ENCODE measurements at places on chromosomes 13 and 19.

DNA sequence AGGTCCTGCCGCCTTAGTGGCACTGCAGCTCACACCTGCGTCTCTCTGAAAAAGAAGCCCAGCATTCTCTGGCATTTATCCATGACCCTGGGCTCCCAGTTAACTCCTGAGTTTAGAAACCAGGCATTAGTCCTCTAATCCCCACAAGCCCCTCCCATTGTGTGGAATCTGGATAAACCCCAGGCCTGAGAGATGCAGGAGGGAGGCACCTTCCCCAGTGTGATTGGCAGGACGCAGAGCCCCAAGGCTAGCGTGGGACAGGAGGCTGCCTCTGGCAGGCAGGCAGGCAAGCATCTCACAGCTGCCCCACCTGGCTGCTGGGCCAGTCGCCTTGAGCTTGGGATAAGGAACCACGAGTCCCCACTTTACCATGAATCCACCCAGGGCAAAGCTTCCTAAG lies 11.0 kb upstream of the SERPINE3 start:
- DNase-seq, result no peak

- no peak for DNase-seq
Observed at GRCh38 chr13:99178636-99179035, 22.0 kb upstream of the UBAC2 start.

DNA sequence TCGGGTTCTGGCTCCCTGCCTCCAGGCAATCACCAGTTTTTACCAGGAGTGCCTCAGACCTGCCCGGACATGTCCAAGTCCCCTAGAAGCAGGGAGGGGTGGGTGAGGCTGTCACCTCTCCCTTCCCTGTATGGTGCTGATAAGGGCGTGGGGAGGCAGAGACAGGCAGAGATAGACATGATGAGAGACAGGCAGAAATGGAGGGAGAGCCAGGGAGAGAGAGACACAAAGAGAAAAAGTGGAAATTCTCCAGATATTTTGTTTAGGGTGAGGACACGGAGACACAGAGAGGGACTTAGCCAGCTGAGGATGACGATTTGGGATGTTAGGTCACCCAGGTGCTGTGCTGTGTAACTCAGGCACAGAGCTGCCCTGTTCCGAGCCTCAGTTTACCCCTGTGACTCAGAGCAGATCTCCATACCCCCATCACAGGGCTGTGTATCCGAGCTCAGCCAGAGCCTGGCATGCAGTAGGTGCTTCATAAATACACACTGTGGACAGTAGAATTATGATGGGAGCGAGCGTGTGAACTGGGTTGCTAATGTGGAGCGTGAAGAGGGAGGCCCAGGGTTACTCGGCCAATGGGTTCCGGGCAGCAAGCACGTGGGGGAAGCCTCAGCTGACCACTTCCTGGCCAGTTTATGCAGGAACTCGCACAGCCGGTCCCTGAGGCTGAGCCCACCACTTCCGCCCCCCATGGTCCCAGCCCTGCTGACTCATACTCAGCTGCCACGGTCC lies 11.9 kb upstream of the GDF15 start:
- peak; percentile 96 for DNase-seq

DNA sequence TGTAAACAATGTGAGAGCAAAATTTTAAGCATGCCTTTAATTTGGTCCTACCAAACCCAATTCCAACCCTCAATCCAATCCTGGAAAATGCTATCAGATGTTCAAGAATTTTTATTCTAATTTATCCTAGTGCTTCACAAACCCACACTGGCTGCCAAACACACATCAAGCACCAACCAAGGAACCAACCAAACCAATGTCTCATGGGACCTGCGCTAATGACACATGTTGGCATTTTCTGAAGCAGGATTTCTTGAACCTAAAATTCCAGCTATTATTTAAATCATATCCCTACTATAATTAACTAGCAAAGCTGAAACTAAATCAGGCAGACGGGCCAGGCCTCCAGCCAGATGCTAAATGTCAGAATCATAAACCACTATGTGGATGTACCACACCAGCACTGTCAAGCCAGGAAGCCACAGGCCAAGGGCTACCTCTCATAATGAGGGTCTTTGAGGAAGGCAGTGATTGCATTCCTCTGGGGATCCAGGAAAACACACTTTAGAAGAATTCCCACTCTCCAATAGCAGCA lies 5.8 kb downstream of the LATS2 start:
- DNase-seq, result no peak

DNA sequence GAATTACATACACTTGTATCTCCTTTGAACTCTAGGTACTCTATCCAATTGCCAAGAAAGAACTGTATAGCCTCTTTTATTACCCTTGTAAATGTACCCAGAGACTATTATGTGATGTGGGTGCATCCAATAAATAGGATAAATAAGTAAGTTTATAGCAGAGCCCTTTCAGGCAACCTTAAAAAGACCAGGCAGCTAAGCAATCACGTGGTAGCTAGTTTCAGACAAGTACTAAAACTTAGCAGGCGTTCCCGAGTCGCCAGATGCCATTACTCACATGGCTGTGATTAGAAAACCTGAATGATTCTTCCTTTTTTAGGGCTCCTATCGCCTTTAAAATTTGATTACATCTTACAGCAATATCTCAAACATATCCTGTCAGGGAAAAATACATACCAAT lies 1303.0 kb downstream of the EFNB2 start:
- peak; percentile 27 for DNase-seq

DNA sequence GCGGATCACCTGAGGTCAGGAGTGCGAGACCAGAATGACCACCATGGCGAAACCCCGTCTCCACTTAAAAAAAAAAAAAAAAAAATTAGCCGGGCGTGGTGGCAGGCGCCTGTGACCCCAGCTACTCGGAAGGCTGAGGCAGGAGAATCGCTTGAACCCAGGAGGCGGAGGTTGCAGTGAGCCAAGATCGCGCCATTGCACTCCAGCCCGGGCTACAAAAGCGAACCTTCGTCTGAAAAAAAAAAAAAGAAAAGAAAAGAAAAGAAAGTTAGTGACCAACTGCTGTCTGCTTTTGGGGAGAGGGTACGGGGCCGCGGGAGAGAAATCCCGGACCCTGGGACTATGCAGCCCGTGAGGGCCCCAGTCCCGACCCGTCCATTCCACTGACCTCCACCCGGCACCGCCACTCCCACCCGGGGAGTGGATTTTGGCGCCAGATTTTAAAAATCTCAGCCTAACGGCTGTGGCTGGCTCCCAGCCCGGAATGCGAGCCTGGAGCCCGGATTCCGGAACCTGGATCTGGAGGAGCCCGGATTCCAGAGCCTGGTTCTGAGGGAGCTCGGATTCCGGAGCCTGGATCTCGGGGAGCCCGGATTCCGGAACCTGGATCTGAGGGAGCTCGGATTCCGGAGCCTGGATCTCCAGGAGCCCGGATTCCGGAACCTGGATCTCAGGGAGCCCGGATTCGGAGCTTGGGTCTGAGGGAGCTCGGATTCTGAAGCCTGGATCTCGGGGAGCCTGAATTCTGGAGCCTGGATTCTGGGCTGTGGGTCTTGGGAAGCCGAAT lies 6.1 kb upstream of the LMNB2 start:
- DNase-seq, result peak; percentile 99

DNA sequence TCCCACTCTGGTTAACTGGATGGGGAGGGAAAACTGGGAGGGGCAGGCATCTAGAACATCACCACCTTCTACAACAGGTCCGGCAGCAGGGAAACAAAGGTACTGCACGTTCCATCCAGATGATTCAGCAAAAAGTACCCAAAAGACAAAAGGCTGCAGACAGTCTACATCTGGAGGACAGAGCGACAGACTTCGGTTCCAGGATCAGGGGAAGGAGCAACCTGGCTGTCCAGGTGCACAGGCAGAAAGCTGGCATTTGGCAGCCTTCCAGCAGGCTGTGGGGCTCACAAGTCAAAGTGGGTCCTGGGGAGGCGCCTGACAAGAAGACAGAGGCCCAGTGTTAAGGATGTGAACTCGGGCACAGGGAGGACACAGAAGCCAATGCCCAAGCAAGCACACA lies 202.9 kb downstream of the SUCLA2 start:
- DNase-seq, result no peak

DNA sequence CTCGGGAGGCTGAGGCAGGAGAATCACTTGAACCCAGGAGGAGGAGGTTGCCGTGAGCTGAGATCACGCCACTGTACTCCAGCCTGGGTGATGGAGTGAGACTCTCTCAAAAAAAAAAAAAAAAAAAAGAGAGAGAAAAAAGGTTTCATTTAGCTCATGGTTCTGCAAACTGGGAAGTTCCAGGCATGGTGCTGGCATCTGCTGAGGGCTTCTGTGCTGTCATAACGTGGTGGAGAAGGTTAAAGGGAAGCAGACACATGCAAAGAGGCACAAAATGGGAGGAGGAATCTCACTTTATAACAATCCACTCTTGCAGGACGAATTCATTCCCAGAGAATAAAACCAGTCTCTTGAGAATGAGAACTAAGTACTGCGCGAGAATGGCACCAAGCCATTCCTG lies 34.9 kb upstream of the SIAH3 start:
- no peak for DNase-seq

DNA sequence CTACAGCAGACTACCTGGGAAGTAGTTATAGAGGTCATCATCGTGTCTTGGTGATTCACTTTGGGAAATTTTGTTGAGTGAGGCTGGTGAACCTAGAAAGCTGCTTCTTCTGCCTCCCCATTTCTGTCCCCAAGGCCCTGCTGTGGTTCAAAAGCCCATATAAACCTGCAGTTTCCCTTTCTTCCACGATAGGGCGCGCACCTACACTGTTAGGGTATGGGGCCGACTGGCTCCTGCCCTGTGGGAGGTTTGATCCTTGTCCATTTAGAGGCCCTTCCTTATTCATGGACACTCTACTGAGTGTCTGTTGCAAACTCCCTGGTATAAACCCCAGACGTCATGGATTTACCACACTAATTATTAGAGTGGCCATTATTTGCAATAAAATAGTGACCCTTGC lies 191.8 kb downstream of the GGACT start:
- DNase-seq, result no peak

DNA sequence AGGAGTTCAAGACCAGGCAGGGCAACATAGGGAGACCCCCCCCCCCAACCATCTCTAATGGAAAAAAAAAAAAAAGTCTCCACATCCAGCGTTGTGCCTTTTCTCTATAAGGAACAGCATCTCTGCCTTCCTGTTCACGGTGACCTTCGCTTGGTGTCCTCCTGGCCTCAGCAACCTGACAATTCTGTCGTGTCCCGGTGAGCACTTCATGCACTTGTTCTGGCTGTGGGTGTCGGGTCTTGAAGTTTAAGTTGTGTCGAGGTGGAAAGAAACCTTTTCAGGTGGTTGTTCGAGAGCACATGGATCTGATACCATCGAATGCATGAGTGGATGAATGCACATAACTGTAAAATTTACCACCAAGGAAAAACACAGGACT lies 594 bp downstream of the ZNF559 start:
- DNase-seq, result no peak

- no peak for DNase-seq
Observed at GRCh38 chr13:25494698-25495411, 123.1 kb downstream of the ATP8A2 start.

- DNase-seq, result no peak
Observed at GRCh38 chr13:26227166-26227971, 5.3 kb upstream of the RNF6 start.

DNA sequence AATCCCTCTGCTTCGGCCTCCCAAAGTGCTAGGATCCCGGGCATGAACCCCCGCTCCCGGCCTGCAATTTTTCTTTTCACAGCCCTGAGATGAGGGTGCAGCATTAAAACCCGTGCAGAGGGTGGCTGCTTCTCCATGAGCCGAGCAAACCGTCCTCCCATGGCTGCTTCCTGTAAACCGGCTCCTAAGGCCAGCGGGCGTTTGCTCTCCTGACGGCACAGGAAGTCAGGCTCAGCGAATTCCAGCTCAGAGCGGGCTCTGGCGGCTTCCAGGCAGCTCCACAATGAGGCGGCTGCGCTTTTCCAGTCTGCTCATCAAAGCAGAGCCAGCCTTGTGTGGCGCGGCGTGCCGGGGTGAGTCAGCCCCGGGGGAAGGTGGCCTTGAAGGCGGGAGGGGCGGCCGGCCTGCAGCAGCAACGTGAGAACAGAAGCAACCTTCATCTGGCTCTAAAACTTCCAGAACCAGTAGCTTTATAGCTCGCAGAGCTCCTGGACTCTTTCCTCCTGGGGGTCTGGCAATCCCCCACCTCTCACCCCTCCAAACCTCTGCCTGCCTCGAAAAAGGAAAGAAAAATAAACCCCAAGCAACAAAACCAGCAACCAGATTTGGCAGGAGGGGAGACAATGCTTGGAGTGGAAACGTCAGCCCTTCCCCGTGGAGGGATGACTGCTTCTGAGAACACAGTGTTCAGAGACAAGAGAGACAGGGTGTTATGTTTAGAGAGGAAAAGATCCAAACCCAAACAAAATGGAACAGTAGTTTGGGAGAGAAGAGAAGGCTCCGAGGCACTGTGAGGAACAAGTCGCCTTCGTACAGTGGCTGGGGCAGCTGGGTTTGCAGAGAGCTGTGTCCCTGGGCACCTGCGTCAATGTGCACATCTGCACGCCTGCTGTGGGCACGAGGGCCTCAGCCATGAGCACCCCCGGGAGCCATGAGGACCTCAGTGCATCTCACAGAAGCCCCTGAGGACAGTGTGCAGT lies 67.8 kb downstream of the GADD45B start:
- peak; percentile 98 for DNase-seq

DNA sequence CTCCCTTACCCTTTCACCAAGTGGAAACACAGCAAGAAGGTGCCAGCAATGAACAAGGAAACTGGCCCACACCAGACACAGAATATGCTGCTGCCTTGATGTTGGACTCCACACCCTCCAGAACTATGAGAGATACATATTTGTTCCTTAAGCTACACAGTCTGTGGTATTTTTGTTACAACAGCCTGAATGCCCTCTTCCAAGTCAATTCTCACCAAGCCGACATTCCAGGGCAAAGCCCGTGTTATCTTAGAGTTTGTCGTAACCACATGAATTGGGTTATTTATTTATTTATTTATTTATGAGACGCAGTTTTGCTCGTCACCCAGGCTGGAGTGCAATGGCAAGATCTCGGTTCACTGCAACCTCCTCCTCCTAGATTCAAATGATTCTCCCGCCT lies 14.9 kb downstream of the FGF21 start:
- peak; percentile 59 for DNase-seq

- DNase-seq, result no peak
Observed at GRCh38 chr19:10719466-10719961, 1.6 kb downstream of the DNM2 start.

DNA sequence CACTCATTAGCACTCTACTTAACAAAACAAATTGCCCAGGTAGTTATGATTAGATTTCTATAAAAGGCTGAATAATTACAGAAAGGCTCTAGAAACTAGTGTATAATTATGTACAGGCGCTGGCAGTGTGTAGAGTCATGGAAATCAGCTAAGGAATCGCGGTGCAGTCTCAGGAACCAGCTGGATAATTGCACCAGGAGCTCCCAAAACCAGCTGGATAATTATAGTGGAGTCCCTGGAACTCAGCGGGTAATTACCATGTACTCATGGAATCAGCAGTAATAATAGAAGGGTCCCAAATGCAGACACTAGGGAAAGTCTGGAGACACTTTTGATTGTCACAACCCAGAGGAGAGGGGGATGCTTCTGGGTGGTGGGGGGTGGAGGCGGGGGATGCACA lies 23.2 kb upstream of the TTYH1 start:
- no peak for DNase-seq

GRCh38 chr13:90276216-90276615 lies 1071.3 kb upstream of the MIR17HG start:
- no peak for DNase-seq
